ENCODE measurements at places on chromosomes 5 and 9. TPM values are rescaled to one million over a fixed set of nuclear protein-coding genes. Genes with fewer than 3 reads are reported as not detected.

Gene C9orf50
- total RNA-seq, result not detected

Gene LCN1
- not detected for total RNA-seq

Gene RASEF
- total RNA-seq, result 3.4 TPM

Gene GPR21
- total RNA-seq, result 1.4 TPM

Gene ANKRD18A
- 1.9 TPM for total RNA-seq
